Activated B cell treated with CpG ODN at 0.5 μM for 24 hours (primary cell): ENCODE measurements at places on chromosomes 4 and X. TPM values are rescaled to one million over a fixed set of nuclear protein-coding genes. Genes with fewer than 3 reads are reported as not detected.

Gene IL9R
- 2.3 and 3.6 TPM in 2 replicates for total RNA-seq

Gene C4orf50
- total RNA-seq = 0.02 TPM in 1 of 2 replicates, not detected in the other

Gene ZCCHC12
- not detected in 2 replicates for total RNA-seq

Gene HCFC1
- 72.5 and 79.4 TPM in 2 replicates for total RNA-seq

Gene INTS6L
- 23.3 and 24.6 TPM in 2 replicates for total RNA-seq

Gene MEPE
- not detected in 2 replicates for total RNA-seq

Gene NLGN3
- total RNA-seq = 0.46 and 0.67 TPM in 2 replicates

Gene NEUROG2
- total RNA-seq = not detected in 2 replicates

Gene BMX
- not detected in 2 replicates for total RNA-seq

Gene JADE3
- 45.3 and 48.4 TPM in 2 replicates for total RNA-seq
